ENCODE measurements at places on chromosomes 6 and 20.

GRCh38 chr20:4666001-4666479 is 55.7 kb upstream of the PRND start:
- DNase-seq: peak; percentile 18

- DNase-seq: peak; percentile 78
Observed at GRCh38 chr20:1897965-1898464, 2.8 kb downstream of the SIRPA start.

- DNase-seq: no peak
Observed at GRCh38 chr6:119542037-119542436, 192.5 kb upstream of the MAN1A1 start.

- DNase-seq: no peak
Observed at GRCh38 chr6:163998496-163998895, 584.0 kb downstream of the QKI start.

GRCh38 chr6:37531026-37531425 is 31.3 kb upstream of the CCDC167 start:
- DNase-seq: no peak

GRCh38 chr6:29014729-29015608 is 9.9 kb upstream of the ZNF311 start:
- no peak for DNase-seq

- DNase-seq: no peak
Observed at GRCh38 chr6:68727699-68728098, 92.6 kb downstream of the ADGRB3 start.

DNA sequence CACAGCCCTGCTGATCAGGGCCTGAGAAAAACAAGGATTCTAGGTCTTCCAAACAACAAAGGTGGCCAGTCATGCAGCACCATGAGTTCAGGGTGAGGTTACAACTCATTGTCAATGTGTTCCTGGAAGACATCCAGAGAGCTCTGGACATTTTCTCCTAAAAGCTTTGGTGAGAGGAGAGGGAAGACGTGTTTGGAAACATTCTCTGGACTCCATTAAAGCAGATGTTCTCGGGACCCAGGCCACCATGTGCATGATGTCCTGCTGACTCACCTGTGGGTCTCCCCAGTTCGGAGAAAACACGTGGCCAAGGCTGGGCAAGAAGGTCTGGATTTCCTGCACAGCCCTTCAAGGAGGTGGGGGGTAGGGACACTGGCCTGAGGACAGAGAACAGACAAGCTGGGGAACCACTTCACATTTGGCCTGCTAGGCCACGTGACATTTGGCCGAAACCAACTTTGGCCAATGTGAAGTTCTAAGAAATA is 61.6 kb downstream of the KCNB1 start:
- DNase-seq: no peak

DNA sequence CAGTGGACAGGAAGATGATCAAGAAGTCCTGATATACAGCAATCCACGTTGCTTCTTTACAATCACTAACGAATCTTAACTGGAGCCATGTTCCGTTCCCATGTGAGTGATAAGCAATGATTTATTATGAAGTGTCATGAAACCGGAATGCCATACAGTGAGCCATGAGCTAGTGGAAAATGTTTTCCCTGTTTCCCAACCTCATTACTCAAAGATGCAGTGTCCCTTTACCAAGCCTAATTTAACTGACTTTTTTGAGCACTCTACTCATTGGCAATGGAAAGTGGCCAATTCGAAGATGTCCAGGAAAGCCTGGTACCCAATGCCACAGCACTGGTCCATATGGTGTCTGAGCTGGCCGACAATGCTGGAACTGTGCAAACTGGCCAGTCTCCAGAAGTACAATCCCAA is 148.3 kb downstream of the ZNF217 start:
- DNase-seq: no peak

GRCh38 chr20:5596401-5597193 is 153.6 kb upstream of the SHLD1 start:
- peak; percentile 86 for DNase-seq

GRCh38 chr20:18886756-18887155 is 73.2 kb downstream of the SCP2D1 start:
- no peak for DNase-seq

GRCh38 chr6:134810402-134810801 is 139.5 kb downstream of the ALDH8A1 start:
- DNase-seq: no peak

- DNase-seq: peak; percentile 20
Observed at GRCh38 chr6:155126727-155127439, 131.8 kb downstream of the TIAM2 start.

- peak; percentile 46 for DNase-seq
Observed at GRCh38 chr6:16472349-16473069, 234.1 kb downstream of the GMPR start.

DNA sequence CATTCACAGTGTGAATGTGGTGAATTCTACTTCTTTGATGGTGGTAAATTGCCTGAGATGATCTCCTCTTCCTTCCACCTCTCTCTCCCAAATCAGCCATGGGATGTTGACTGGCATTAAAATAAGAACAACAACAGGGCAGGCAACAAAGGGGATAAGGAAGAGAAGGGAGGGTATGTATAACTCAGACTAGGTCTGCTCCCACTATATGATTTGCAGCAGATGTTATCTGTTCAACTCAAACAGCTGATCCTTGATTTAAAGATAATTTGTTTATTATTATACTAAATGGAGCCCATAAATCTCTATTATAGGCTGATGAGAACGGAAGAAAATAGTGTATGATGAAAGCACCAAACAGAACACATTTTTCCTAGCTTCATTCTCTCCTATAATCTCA is 262.0 kb downstream of the BTBD3 start:
- no peak for DNase-seq

- DNase-seq: no peak
Observed at GRCh38 chr6:140181876-140182275, 807.4 kb upstream of the CITED2 start.

DNA sequence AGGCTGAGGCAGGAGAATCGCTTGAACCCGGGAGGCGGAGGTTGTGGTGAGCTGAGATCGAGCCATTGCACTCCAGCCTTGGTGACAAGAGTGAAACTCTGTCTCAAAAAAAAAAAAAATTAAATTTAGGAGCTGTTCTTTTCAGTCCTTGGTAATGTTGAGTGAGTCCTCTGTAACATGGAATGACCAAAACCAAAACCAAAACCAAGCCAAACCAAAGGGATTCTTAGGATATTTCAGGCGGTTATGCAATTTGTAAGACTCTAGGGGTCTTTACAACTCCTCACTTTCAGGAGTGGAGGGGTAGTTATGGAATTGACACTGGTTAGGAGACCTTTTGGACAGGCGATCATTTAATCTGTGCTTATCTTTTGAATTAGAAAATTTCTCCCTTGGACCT is 15.8 kb downstream of the TIAM2 start:
- DNase-seq: no peak

DNA sequence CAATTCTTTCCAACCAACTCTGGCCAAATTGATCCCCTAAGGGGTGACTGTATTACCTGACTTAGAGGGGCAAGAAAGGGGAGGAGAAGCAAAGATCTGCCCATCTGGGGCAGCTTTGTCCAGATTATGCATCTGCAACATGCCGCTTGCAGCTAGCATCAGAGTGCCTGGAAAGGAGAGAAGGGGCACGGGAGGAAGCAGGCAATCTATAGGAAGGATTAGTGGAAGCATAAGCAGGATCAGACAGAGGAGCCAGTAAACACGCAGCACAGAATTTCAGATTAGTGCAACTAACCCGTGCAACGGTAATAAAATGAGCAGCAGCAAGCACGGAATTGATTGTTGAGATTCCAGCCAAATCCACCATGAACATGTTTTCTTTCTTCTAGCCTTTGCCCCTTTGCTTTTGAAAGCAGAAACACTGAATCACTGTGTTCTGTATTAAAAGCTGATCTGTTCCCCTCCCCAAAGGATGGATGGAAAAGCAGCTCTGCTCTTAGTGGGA is 643.6 kb upstream of the CHD6 start:
- DNase-seq: no peak

GRCh38 chr6:127115084-127115655 is 3.3 kb upstream of the RSPO3 start:
- DNase-seq: no peak

- no peak for DNase-seq
Observed at GRCh38 chr6:3386374-3386857, 70.4 kb downstream of the SLC22A23 start.

GRCh38 chr6:10268611-10269310 is 146.1 kb downstream of the TFAP2A start:
- no peak for DNase-seq

DNA sequence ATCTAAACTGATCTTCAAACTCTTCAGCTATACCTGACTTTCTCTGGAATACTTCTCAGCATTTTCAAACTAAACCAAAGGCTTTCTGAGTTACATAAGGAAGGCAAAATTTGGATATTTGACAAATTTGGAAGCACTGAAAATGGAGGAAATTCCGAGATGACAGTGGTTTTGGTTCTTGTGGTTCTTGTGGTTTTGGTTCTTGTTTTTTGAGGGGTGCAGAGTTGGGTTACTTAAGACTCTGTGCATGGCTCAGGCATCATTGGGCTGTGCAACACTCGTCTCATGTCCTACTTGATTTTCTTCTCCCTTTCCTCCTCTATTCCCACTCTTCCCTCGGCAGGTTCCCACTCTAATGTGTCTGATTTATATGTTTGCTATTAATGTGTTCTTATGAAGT is 78.0 kb downstream of the SLC22A3 start:
- no peak for DNase-seq

- DNase-seq: peak; percentile 94
Observed at GRCh38 chr20:5691918-5692618, 58.1 kb upstream of the SHLD1 start.

DNA sequence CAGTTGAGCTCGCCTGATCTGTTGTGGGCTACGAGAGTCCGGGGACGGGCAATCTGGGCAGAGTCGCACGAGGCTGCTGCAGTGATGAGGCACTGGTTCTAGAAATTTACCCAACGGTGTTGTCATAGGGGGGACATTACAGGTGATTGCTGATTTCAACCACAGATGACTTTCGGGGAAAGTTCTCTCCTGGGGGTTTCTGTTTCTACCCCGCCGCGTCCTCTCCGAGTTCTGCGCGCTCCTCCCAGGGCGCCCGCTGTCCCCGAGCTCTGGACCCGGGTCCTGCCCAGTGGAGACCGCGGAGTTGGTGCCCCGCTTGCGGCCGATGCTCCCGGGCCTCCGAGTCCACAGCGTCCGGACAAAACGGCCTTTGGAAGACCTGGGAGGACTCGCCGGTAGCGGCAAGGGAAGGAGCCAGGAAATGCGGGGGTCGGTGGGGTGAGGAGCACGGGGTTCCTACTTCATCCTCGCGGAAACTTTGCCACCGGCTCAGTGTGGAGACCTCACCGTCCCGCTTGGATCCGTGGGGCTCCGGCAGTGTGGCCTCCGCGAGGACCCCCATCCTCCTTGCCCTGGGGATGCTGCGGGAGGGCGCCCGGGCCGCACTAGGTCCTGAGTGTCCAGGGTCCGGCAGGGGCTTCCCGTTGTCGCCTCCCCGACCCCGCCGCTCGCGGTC is 12.3 kb upstream of the RAET1L start:
- DNase-seq: no peak

DNA sequence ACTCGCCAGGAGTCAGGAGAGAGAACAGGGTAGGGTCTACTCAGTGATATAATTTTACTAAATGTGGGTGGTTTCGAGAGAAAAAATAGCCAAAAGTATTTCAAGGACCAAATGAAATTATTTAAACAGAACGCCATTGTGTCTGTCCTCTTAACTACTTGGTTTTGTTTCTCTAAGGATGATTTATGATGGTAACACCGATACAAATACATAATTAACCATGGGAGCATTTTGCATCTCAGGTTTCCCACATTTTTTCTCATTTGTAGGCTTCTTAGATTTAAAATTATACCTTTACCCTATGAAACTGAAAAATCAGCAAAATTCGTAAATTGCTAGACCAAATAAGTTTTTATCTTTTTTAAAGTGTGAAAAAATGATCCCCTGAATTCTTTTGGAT is 188.2 kb downstream of the ZFP64 start:
- DNase-seq: no peak

GRCh38 chr20:62427172-62428001 is at the start of gene RBBP8NL:
TSS of gene RBBP8NL (minus strand) at chr20:62427539. CDS start at chr20:62419647, 7,892 bp downstream.
- no peak for DNase-seq

DNA sequence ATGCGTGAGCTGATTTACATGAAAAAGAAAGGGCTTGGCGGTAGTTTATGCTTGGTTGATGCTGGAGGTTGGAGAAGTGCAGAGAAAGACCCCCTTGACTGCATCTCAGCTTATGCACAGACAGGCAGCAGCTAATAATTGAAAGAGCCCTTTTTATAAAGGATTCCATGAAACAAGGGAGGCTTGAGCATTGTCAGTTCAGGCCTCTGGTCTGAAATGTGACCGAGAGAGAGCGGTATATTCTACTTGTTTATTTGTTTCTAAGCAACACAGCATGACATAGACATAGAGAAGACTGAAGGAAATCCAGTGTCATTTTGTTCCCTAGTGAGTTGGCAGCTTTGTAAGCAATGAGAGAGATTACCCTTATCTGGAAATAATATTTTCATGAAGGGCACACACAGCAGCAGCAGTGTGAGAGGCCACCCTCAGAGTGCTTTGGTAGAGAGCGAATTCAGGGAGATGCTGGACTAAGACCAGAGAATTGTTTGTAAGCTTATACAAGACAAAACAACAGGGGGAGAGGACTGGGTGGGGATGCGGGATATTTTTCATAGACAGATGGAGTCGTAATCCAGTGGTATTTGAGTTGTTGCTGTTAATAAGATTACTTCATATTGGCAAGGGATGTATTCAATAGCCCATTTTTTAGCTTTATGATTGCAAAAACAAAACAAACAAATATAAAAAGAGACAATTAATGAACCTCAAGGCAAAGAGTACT is 34.6 kb upstream of the LAMA2 start:
- no peak for DNase-seq

DNA sequence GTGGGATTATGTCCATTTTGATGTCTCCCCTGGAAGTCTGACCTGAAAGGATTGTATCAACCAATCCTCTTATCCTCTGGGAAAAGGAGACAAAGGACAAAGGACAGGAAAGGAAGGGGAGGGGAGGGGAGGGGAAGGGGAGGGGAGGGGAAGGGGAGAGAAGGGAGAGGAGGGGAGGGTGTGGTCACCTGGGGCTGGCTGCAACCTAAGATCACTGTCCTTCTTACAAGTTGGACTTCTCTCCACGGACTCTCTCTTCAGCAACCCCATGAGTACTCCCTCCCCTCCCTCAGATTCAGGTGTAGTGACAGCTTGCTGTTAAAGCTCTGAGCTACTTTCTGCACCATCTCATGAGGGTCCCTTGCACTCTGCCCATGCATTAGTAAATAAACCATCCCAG is 58.9 kb upstream of the KLHL31 start:
- DNase-seq: no peak

DNA sequence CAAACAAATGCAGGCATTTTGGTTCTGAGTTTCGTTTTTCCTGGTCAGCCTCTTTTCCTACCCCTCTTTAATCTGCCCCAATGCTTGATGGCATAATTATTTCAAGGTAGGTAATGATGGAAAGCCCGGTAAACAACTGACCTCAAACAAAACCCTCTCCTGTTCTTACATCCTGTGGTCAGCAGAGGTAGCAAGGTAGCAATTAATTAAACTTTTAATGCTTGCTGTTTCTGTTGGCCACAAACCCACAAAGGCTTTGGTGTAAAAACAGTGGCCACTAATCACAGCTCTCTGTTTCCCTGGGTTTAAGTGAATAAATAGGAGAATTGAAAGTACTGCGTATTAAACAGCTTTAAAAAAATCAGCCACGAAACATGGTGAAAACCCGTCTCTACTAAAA is 261.5 kb upstream of the SOX4 start:
- peak; percentile 12 for DNase-seq

Data from GM12865 (cell line).